NCI-H1436 (cell line): ENCODE measurements at places on chromosomes 7 and 10.
A peak's percentile ranks its signal among the peaks of the same experiment; 100 is the strongest.

GRCh38 chr7:25727446-25727845 is 424.6 kb upstream of the NFE2L3 start:
- DNase-seq = no peak

GRCh38 chr7:364536-364935 is 74.6 kb downstream of the FOXL3 start:
- no peak for DNase-seq

GRCh38 chr7:125355899-125356298 is 426.3 kb upstream of the POT1 start:
- no peak for DNase-seq

DNA sequence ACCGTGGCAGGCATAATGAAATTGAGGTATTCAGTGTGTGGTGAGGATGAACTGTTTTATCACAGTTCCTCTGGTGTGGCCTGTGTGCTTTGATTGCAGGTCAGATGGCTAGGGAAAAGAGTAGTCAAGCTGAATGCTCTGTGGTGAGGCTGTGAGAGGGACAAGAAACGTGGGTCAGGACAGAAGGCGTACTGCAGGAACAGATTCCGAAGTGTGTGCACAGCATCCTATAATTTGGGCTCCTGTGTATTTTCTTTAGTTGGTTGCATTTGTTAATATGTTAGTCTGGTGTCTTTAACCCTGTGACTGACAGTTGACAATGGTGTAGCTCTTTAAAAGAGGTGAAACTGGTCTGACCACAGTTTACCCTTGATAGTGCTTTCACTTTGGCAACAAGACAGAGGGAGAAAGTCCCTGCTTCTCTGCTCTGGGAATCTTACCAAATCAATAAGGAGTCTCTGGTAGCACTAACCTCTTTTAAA is 76.5 kb downstream of the AUTS2 start:
- DNase-seq = no peak

DNA sequence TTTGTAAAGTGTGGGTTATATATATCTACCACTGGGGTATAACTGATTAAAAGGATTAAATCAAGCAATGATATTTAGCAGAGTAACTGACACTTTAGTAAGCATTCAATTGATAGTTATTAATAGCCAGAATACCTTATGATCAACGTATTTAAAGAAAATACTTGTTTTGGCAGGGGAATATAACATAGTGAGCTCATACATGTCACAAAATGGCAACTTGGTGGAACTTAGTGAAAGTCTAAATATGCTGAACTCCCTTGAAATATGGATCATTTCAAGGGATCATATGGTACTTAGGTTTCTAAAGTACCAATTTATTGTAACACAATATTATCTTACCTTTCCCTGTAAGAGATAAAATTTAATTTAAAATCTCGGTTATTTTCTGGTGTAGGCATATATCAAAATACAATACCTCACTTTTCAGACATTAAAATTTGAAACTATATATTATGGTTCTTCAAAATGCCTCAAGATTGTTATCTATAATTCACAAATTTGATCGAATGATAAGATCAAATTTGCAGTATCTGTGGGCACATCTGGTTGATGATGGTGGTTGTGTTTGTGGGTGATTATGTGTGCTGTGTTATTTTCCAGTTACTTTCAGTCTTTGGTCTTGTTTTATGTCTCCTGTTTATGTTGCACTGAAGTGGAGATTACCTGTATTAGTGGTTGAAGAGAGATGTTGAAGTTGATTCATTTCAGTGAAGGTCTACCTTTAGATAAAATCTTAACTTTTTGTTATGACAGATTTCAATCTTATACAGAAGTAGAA is 5.2 kb downstream of the ARL4A start:
- DNase-seq = no peak

GRCh38 chr7:132200141-132200540 is 376.1 kb downstream of the PLXNA4 start:
- no peak for DNase-seq

GRCh38 chr10:77546042-77546441 is 91.6 kb downstream of the KCNMA1 start:
- no peak for DNase-seq

- peak; percentile 28 for DNase-seq
Observed at GRCh38 chr10:102120991-102121738, 997 bp upstream of the LDB1 start.
